ENCODE measurements at places on chromosomes 16 and 17.

DNA sequence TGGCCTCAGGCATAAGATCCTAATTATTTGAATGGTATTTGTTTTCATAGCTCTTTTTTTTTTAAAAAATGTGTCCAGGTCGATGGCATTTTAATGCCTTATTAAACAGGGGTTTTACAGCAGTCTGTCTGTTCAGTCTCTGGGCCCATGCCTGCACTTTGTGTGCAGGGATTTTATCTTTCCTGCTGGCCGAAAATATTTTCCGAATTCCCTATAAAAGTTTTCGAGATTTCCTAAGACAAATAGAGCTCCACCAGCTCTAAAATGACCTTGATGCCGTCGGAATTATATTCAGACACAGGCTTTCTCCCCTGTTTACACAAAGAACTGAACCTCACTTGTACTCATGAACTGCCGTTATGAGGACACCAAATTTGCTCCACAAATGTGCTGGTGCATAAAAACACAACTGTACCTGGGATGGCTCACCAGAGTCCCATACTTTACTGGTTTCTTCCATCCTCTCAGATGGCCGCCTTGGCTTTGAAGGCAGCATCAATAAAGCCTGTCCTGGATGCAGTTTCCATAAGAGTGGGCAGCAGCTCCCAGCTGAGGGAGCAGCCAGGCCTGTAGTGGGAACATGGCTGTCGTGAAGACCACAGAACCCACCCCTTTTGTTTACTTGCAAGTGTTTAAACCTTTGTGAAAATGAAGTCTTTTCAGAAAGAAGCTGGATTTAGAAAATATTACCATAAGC, 44.9 kb downstream of the TBX4 start:
- H3K27ac ChIP-seq = no peak overlapping the region
- DNase-seq = no peak
- no peaks in the 10 kb centered on the region for H3K36me3 ChIP-seq
- no peaks in the 10 kb centered on the region for H3K4me1 ChIP-seq

DNA sequence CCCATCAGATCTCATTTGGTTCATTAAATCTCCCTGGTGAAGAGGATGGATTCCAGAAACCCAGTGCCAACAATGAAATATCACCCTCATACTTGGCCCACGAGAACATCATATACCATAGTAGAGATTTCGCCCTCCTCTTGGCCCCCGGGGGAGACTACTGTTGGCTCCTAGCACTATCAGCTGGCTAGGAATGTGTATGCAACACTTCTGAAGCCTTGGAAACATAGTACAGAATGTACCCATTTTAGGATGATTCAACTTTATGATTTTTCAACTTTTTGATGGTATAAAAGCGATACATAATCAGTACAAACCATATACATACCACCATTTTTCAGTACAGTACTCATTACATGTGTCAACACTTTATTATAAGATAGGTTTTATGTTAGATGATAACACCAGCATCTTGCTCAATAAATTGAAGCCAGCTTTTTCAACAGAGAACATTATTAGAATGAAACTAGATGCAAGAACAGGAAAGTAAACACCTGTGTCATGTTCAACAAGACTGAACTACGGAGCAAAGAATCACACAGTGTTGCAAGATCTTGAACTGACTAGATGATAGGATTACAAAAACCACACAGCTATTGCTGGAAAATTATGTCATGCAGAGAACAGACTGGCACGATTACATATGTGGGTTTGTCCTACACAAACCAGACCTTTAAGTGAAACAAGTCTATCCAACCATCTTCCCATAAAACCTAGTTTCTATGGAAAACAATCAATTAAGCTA, 17.2 kb downstream of the RSL1D1 start:
- peaks cover 17% of the 10 kb centered on the region for H3K36me3 ChIP-seq
- no peak overlapping the region for H3K27ac ChIP-seq
- DNase-seq = no peak
- H3K4me1 ChIP-seq = peaks cover 6% of the 10 kb centered on the region

GRCh38 chr16:13077816-13078215, 176.4 kb downstream of the SHISA9 start:
- no peaks in the 10 kb centered on the region for H3K4me1 ChIP-seq
- no peaks in the 10 kb centered on the region for H3K27me3 ChIP-seq
- no peak overlapping the region for H3K4me3 ChIP-seq
- DNase-seq = no peak
- no peaks in the 10 kb centered on the region for H3K36me3 ChIP-seq

DNA sequence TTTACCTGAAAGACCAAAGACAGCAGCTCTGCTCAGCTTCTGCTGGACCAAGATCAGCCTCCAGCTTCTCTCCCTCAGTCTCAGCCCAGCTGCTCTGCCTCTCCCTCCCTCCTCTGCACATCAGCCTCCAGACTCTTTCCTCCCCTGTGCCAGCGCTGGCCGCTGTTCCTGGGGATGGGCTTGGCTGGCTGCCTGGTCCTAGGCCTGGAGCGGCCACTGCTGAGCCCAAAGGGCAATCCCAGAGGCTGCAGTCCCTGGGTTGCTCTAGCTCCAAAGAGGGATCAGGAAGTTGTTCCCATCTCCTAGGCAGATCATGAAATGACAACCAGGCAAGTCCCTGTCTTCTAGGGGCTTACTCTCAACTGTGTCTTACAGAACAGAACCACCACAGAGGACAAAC, 31.3 kb downstream of the DCUN1D3 start:
- H3K36me3 ChIP-seq = no peaks in the 10 kb centered on the region
- peak; percentile 85 for DNase-seq
- H3K27me3 ChIP-seq = no peaks in the 10 kb centered on the region
- peaks cover 55% of the 10 kb centered on the region for H3K4me1 ChIP-seq
- H3K27ac ChIP-seq = no peak overlapping the region
- no peak overlapping the region for H3K4me3 ChIP-seq

- H3K27ac ChIP-seq = no peak overlapping the region
- peaks cover 4% of the 10 kb centered on the region for H3K4me1 ChIP-seq
- H3K36me3 ChIP-seq = no peaks in the 10 kb centered on the region
Measured at GRCh38 chr16:51577621-51578303, 426.7 kb upstream of the SALL1 start.

GRCh38 chr17:79872762-79873161, 33.5 kb upstream of the CBX4 start:
- no peaks in the 10 kb centered on the region for H3K36me3 ChIP-seq
- no peak for DNase-seq

- DNase-seq = no peak
- H3K27ac ChIP-seq = no peak overlapping the region
- no peaks in the 10 kb centered on the region for H3K36me3 ChIP-seq
Measured at GRCh38 chr17:82914375-82914774, 74.6 kb upstream of the ZNF750 start.
